ENCODE measurements at places on chromosomes 16 and 17.

DNA sequence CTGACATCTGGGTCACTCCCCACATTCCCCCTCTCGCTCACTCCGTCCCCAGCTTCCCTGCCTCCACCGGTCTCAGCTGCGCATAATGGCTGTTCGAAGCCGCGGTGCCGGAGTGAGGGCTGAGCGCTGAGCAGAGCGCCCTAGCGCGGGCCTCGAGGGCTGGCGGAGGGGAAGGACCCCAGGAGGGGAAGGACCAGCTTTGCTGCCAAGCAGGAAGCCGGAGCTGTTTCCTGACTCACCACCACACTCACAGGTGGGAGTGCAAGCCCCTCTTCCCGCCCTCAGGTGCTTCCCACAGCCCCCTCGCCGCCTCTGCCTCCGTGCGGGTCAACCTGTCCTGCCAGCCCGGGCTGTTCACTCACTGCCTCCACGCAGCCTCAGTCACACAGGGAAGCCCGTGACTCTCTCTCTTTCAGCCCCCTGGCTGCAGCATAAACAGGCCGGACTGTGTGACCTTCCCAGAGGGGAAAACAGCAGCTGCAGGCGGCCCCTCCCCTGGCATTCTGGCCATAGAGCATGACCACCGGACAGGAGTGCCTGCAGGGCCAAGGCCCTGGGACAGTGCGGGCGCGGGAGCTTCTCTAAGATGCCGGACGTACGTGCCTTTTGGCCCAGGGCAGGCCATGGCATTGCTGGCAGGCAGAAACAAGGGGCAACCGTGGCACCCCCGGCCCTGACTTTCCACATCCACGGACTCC lies 23.7 kb downstream of the SLC43A2 start:
- DNase-seq = no peak

GRCh38 chr17:16987830-16988601 lies 16.1 kb upstream of the TNFRSF13B start:
- peak; percentile 34 for DNase-seq

GRCh38 chr17:13520899-13521572 lies 80.7 kb downstream of the HS3ST3A1 start:
- DNase-seq = no peak

GRCh38 chr17:22286337-22287041 lies 594.2 kb downstream of the KCNJ18 start:
- DNase-seq = no peak

DNA sequence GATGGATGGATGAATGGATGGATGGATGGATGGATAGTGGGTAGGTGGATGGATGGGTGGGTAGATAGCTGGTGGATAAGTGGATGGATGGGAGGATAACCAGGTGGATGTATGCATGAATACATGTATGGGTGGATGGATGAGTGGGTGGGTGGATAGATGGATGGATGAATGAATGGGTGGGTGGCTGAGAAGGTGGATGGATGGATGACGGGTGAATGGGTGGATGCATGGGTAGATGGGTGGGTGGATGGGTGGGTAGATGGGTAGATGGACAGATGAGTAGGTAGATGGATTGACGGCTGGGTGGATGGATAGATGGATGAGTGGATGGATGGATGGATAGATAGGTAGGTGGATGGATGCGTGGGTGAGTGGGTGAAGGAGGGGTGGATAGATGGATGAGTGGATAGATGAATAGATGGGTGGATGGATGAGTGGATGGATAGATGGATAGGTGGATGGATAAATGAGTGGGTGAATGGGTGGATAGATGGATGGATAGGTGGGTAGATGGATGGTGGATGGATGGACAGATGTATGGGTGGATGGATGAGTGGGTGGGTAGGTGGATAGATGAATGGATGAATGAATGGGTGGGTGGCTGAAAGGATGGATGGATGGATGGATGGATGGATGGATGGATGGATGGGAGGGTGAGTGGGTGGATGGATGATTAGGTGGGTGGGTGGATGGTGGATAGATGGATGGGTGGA lies 50.1 kb upstream of the ZC3H18 start:
- no peak for DNase-seq

- no peak for DNase-seq
Observed at GRCh38 chr16:1831186-1832075, 4.4 kb downstream of the FAHD1 start.

DNA sequence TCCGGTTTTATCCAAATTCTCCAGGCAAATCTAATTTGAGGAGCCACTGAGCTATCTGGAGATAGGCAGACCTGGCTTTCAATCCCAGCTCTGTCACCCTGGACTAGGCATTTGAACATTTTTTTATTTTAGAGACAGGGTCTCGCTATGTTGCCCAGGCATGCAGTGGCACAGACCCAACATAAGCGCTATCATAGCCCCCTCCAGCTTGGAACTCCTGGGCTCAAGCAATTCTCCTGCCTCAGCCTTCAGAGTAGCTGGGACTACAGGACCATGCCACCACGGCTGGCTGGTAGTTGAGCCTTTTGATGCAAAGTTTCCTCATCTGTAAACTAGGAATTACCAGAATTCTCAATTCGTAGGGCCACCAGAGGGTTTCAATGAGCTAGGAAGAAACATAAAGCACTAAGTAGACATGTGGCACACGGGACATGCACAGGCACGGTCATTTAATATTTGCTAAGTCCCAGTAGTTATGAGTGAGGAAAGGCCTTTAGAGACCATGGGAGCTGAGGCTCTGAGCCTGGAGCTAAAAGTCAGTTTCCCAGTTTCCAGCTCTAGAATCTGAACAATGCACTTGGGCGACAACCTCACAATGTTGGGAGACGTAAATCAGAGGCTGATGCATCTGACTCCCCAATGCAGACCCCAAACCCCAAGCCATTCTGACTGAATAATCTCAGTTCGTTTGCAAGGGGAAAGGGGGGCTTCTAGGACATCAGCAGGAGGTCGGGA lies 1.1 kb downstream of the ELOB start:
- DNase-seq = peak; percentile 34

GRCh38 chr17:44004077-44004760 lies at the start of gene NAGS:
Gene NAGS (plus strand): TSS chr17:44004622. CDS start chr17:44004664, 42 bp downstream.
- peak; percentile 54 for DNase-seq

DNA sequence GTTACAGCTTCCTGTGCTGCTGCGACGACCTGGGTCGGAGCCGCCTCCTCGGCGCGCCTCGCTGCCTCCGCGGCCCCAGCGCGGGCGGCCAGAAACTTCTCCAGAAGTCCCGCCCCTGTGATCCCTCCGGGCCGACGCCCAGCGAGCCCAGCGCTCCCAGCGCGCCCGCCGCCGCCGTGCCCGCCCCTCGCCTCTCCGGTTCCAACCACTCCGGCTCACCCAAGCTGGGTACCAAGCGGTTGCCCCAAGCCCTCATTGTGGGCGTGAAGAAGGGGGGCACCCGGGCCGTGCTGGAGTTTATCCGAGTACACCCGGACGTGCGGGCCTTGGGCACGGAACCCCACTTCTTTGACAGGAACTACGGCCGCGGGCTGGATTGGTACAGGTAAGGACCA lies 746 bp downstream of the HS3ST2 start:
- DNase-seq = no peak

GRCh38 chr17:2977157-2977556 lies 86.2 kb downstream of the OR1D5 start:
- no peak for DNase-seq

DNA sequence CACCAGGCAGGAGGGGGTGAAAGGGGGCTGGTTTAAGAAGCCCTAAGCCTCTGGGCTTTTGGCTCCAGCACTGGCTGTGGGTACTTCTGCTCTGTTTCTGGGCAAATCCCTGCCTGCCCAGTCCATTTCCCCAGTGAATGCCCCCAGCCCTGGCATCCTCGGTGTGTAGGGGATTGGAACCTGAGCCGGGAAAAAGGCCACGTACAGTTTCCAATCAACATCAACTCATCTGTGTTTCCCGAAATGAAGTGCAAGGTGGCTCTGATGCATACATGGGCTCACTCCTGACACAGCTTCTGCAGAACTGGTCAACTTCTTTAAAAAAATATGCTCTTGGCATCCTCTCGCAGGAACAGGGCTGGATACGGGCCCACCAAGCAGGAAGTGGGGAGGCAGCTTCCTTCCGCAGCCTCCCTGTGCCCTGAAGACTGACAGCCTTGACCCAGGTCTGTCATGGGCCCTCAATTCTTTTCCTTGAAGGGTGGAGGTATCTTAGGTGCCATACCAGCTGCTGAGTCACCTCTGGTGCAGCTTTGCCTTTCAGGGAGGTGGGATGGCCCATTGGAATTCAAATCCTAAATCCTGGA lies 73.3 kb downstream of the N4BP1 start:
- DNase-seq = no peak

Measured in OCI-M1 (cell line).